ENCODE measurements at places on chromosomes 2 and 18.

GRCh38 chr18:25164848-25165811, 186.8 kb downstream of the ZNF521 start:
- DNase-seq, result peak; percentile 2

DNA sequence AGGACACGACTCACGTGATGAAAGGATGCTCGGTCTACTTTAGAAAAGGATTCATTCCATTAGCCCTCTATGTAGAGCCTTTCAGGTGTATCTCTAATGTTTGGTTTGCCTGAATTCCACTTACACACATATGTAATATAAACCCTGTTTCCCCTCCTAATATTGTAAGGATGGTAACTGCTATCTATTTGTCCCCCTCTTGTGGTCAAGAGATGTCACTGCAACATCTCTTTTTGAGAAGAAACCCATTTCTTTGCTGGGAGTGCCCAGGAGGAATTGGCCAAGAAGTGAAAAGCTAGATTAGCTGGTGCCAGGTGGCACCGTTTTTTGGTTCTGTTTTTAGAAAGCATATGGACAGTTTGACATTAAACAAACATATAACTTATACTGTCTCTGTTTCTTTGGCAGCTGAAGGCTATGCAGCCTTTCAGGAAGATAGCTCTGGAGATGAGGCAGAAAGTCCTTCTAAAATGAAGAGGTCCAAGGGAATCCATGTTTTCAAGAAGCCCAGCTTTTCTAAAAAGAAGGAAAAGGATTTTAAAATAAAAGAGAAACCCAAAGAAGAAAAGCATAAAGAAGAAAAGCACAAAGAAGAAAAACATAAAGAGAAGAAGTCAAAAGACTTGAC, 41.2 kb downstream of the RALBP1 start:
- DNase-seq, result peak; percentile 14

- DNase-seq, result no peak
Observed at GRCh38 chr2:118975133-118975532, 33.1 kb downstream of the MARCO start.

GRCh38 chr18:13889671-13890070, 25.7 kb downstream of the MC2R start:
- peak; percentile 35 for DNase-seq

DNA sequence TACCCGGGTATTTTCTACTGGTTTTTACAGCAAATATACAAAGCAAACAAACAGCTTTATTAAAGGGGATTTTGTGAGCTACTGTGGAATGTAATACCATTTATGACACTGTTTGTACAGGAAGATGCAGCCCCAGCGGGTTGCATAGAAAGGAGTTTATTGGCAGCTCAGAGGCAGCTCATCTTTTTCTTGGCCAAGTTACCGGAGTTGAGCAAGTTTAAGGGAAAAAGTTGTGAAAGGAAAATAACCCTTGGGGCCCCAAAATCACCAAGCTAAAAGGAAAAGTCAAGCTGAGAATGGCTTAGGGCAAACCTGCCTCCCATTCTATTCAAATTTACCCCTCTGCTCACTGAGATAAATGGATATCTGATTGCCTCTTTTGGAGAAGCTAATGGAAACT, 60.8 kb downstream of the MOB4 start:
- peak; percentile 18 for DNase-seq

- no peak for DNase-seq
Observed at GRCh38 chr18:30652387-30652786, 390.2 kb downstream of the DSC3 start.

DNA sequence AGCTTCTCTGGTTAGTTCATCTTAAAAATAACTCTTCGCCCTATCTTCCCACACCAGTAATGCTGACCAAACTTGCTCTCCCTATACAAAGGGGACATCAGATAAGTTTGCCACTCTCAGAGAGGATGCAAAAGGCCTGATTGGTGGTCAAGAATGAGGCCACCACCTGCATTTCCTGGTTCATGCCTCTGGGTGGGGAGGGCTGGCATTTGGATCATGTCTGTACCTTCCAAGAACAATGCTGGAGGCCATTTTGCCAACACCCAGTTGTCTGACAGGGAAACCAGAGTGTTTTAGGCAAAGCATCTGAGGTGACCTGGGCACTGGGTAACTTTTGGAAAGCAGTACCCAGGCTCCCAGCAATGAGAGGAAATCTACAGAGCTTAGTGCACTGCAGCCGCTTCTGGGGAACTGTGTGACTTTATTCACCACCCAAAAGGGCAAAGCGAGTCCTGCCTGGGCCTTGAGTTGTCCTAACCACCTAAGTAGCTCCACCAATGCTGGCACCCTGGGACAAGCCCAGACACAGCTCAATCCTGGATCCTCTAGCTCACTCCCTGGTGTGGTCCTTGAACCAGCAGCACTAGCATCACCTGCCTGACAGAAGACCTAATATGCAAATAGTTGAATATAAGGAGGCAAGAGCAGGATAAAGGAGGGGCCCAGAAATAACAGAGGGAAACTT, 35.1 kb downstream of the CAPN13 start:
- no peak for DNase-seq

GRCh38 chr2:103875131-103875530, 978.8 kb upstream of the POU3F3 start:
- DNase-seq, result no peak

GRCh38 chr2:38032946-38033345, 43.0 kb downstream of the CYP1B1 start:
- DNase-seq, result no peak

DNA sequence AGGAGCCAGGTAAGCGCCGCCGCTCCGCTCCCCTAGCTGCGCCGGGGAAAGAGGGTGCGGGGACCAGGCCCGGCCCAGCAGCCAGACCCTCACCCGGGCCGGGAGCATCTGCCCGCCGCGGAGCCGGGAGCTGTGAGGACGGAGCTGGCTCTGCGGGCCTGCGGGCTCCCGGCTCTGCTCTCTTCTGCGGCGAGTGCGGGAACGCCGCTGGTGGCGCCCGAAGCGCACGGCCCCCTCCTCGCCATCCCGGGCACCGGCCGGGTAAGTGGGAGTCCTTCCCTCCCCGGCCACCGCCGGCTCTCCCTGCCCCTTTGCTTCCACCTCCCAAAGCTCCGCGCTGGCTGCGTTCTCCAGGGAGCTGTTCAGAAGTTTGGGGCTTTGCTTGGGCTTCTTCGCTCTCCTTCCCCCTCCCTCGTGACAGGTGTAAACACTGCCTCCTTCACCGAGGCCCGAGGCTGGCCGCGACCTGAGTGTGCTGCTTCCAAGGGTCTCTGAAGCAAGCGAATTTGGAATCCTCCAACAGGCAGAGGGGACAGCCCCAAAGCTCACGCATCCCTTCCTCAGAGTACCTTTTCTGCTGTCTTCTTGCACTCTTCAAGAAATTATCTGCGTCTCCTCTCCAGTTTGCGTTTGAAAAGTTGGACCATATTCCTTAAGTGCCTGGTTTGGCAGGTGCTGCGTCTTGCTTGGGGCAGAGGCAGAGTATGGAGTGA, 632 bp downstream of the AFTPH start:
- peak; percentile 30 for DNase-seq

DNA sequence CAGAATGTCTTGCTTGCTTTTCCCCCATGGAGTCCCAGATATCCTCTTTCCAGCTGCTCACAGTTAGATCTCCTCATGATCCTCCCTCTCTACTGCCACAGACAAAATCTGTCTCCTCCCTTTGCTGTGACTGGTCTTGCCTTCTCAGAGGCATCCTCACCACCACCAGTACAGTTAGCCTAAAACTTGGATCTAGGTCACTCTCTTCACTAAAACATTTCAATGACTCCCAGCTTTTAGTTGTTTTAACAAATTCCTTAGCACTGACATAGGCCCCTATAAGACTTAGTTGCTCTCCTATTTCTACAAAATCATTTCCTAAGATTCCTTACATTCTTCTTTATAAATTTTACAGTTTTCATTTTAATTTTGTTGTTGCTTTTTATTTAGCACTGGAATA, 734.2 kb upstream of the CHAC2 start:
- no peak for DNase-seq

DNA sequence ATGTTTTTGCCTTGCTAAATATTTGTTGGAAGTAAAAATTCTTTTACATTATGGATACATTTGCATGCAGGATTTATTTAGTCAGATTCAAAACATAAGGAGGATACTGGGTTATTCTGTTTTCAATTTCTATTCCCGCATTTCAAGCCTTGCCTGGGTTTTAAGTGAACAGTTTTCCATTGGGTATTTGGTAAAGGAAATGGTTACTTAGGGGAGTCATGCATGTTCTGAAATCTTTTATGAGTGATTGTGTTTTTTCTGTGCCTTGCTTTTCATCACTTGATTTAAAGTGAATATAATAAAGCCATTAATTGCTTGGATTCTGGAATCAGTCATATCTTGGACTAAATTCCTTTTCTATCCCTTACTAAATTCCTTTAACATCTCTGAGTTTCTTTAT, 12.0 kb upstream of the SP9 start:
- no peak for DNase-seq

GRCh38 chr2:71812736-71813135, 334.9 kb downstream of the CYP26B1 start:
- DNase-seq, result no peak

DNA sequence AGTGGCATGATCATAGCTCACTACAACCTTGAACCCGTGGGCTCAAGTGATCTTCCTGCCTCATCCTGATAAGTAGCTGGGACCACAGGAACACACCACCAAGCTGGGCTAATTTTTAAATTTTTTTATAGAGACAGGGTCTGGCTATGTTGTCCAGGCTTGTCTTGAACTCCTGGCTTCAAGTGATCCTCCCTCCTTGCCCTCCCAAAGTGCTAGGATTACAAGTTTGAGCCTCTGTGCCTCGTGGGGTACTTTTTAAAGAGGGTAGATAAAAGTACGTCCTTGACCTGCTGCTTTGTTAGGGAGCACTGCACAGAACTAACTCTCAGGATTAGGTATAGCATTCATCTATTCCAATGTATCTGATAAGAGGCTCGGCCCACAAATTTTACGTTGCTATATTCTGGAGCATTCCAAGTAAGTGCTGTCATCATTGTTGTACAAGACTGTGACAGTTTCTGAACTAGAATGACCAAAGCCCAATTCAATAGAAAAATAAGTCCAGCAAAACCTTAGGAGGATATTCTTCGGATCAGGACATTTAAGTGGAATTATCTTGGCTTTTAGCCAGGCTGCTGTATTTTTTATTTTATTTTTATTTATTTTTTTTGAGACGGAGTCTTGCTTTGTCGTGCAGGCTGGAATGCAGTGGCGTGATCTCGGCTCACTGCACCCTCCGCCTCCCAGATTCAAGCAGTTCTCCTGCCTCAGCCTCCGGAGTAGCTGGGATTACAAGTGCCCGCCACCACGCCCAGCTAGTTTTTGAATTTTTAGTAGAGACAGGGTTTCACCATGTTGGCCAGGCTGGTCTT, 4.1 kb downstream of the MTCL1 start:
- DNase-seq, result no peak

DNA sequence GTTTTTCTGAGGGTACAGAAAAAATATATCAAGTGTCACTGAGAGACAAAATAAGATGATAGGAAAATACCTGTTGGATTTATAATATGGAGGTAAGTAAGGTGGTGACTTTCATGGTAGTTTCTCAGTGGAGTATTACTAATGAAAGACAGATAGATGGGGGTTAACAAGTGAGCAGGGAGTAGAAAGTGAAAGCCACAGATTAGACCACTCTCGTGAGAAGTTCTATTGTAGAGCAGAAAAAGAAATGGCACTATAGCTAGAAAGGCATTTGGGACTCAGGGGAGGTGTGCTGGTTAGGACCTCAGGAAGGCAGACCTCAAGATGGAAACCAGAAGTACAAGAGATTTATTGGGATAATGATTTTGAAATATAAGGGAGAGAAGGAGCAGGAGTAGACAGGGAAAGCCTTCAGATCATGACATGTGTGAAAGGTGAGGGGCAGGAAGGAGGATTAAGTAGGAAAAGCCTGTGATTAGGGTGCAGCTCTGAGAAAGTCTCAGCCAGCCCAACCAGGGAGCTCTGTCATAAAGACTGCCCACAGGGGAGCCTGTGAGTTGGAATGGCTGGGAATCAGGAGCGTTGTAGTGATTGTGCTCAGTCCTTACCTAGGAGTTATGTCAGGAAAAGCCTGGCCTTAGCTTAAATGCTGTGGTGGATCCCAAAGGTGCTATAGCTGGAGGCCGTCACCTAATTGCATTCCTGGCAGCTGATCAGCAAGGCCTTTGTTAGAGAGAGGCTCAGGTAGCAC, 198.1 kb downstream of the IKZF2 start:
- no peak for DNase-seq

DNA sequence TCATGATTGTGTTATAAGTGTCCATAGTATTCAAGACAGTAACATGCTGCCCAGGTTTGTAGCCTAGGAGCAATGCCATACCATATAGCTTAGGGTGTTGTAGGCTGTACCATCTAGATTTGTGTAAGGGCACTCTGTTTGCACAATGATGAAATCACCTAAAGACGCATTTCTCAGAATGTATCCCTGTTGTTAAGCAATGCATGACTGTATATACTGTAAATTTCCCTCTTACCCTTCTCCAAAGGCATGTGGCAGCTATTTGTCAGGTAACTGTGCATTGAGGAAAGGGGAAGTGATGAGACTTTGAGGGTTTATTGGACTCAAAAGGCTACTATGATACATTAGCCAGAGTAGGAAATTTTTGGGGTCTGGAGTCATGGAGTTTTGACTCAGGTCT, 180.8 kb downstream of the VAPA start:
- no peak for DNase-seq

DNA sequence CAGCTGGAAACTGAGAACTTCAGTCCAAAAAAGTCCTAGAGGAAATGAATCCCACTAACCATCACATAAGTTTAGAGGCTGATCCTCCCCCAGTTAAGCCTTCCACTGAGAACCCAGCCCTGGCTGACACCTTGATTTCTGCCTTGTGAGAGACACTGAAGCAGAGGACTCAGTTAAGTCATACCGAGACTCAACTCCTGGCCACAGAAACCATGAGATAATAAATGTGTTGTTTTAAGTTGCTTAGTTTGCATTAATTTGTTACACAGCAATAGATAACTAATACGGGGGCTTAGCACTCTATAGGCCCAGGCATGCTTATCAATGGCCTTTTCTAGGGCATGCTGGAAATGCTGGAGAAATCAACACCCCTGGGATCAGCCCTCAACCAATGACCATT, 3.4 kb upstream of the ADD2 start:
- DNase-seq, result no peak

- DNase-seq, result no peak
Observed at GRCh38 chr2:39865751-39866150, 86.7 kb upstream of the THUMPD2 start.

DNA sequence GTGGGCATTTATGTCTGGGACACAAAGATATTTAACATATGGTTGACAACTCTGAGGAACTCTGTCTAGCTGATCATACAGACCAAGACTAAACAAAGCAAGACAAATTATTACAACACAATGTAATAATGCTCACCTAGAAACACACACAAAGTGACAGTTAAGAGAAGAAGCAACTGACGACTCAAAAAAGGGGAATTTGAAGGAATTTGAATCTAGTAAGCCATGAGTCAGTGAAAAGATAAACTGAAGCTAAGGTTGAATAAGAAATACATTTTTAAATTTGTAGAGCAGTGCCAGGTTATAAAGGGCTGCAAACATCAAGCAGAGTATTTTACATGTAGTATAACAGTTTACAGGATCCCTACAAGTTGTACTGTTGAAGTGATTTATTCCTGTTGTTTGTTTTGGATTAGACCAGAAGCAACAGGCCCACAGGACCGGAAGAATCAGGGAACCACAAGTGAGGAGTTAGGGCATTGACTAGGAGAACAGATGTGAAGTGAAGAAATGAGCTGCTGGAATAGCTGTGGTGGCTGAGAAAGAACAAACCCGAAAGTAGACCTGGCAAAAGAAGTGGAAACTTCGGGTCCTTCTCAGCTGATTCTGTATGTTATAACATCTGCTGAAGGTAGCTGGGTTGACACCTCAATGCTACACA, 35.6 kb downstream of the IFIH1 start:
- DNase-seq, result no peak

All from HepG2 (cell line).